Activated gamma-delta T cell treated with Interleukin-2 at 50 U/mL for 16 hours (primary cell): ENCODE measurements at places on chromosomes 11 and 22.
A peak's percentile ranks its signal among the peaks of the same experiment; 100 is the strongest.

- no peak for DNase-seq
Measured at GRCh38 chr11:120141768-120142423, 4.0 kb upstream of the TRIM29 start.

GRCh38 chr11:126407101-126407521, 51.6 kb downstream of the ST3GAL4 start:
- no peak for DNase-seq

GRCh38 chr11:72238040-72238450, 5.9 kb downstream of the PHOX2A start:
- peak; percentile 25 for DNase-seq

GRCh38 chr11:11311169-11311568, 41.9 kb downstream of the CSNK2A3 start:
- no peak for DNase-seq
